ENCODE measurements at places on chromosomes 7 and 10.
A peak's percentile ranks its signal among the peaks of the same experiment; 100 is the strongest.

- no peak for DNase-seq
Observed at GRCh38 chr10:49118430-49119074, 3.2 kb upstream of the VSTM4 start.

GRCh38 chr10:58094985-58095718, 172.5 kb downstream of the IPMK start:
- DNase-seq = no peak

- DNase-seq = no peak
Observed at GRCh38 chr10:122636953-122637352, 62.7 kb downstream of the C10orf120 start.

GRCh38 chr7:155223503-155223902, 74.2 kb upstream of the INSIG1 start:
- DNase-seq = no peak

DNA sequence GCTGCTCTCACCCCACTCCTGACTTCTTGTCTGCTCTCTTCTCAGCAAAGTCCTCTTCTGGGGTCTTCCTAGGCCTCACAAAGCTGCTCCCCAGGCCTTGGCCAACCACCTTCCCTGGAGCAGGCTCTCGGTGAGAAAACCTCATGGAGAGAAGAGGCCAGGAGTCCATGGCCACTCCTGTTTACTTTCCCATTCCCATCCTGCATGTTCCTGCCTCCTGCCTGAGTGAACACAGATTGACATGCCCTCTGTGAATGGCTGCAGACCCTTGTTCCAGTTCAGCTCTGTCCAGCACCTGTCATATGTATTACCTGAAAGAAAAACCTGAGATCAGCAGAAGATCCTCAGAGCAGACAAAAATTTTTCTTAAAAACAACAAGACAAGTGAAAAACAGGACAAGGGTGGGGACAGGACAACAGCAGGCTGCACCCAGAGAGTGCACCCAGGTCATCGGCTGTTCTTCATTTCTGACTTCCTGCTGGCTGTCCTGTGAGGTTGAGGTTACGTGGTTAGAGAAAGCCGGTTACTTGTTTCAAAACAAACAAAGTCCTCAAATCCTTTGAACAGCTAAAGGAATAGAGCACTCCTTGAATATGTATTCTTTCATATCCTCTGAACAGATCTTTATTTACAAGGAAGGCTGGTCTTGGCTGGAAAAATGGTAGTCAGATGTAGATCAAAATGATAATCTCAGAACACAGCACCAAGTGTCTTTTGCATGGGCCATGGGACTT, 34.0 kb upstream of the DLD start:
- no peak for DNase-seq

DNA sequence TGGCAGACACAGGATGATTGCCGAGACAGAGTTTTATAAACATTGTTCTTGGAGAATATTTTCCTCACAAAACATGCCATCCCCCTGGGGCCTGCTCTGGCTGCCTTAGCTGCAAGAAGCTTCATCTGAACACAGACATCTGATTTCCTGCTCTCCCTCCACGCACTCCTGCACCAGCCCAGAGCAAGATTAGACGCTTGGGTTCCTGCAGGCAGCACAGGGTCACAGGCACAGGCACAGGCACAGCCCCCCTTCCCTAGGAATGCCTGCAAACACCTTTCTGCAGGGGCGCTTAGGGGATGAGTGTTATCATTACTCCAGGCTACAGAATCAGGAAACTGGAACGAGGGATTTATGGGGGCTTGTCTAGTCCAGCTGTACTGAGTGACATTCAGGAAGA, 450.3 kb downstream of the GRID1 start:
- DNase-seq = no peak

- no peak for DNase-seq
Observed at GRCh38 chr7:78226059-78226719, 427.6 kb downstream of the PHTF2 start.

DNA sequence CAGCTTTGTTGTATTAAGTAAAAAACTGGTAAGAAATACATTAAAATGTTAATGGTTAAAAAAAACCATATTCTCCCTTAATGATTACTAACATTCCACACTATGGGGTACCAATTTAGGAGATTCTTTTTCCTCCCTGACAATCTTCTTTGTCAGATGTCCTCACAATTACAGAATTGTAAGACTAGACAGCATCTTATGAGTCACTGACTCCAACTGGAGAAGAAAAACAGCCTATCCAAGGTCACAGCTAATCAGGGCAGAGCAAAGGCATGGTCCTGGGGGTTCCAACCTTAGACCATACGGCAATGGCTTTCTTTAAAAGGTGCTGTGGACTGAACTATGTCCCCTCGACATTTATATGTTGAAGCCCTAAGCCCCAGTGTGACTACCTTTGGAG, 127.6 kb downstream of the DLG5 start:
- no peak for DNase-seq

DNA sequence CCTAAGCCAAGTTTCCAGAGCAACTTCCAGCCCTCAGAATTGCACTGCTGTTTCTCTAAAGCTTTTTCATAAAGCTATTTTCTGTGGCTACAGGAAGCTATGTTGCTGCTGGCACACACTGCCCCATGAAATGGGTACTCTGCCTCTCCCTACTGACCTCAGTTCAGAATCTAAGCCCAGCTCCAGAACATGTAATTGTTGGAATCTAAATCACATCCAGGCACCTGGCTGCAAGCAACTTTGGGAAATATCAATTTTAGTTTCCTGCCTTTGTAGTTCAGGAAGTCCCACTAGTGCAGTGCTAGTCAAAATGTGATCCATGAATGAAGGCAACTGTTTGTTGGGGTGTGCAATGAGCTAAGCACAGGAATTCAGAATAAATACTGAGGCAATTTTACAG, 226.2 kb downstream of the THSD7A start:
- no peak for DNase-seq

DNA sequence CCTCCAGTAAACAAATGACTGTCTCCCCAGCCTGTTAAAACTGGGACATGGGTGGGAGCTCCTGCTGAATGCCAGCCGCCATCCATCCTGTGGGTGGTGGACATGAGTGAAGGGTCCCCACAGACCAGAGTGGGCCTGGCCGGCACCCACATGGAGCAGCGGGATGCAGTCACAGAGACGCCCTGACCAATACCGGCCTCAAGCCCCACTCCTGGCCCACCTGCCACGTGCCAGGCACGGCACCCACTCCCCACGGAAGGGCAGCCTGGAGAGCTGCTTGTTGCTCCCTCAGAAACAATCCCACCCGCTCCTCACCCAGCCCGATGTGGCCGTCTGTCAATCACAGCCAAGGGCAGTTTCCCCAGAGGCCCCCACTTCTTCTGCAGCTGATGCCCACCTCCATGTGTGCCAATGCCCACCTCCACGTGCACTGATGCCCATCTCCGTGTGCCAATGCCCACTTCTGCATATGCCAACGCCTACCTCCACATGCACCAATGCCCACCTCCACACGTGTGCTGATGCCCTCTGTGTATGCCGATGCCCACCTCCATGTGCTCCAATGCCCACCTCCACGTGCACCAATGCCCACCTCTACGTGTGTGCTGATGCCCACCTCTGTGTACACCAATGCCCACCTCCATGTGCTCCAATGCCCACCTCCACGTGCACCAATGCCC, 42.8 kb upstream of the DNAAF5 start:
- no peak for DNase-seq

- no peak for DNase-seq
Observed at GRCh38 chr7:78542541-78542940, 744.0 kb downstream of the PHTF2 start.

DNA sequence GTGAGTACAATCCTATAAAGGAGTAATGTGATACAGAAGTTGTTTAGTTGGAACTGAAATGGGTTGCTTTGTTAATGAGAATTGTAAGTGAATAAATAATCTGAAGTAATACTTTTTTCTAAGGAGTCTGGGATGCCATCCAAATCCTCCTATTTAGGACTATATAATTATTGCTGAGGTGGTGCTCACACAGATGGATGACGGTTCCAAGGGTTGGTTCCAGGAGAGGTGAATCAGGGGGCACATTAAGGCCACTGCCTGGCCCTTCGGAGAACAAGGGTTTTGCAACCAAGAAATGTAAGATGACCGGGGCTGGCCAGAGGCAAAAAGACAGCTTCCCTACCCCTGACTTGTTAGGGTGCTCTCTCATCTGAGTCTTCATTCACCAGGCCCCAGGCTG, 352.7 kb downstream of the PHTF2 start:
- peak; percentile 96 for DNase-seq

GRCh38 chr10:81733542-81733941, 141.5 kb upstream of the NRG3 start:
- no peak for DNase-seq

GRCh38 chr7:43450894-43451293, 132.0 kb upstream of the STK17A start:
- no peak for DNase-seq

GRCh38 chr7:156612930-156613329, 27.6 kb upstream of the RNF32 start:
- DNase-seq = no peak

DNA sequence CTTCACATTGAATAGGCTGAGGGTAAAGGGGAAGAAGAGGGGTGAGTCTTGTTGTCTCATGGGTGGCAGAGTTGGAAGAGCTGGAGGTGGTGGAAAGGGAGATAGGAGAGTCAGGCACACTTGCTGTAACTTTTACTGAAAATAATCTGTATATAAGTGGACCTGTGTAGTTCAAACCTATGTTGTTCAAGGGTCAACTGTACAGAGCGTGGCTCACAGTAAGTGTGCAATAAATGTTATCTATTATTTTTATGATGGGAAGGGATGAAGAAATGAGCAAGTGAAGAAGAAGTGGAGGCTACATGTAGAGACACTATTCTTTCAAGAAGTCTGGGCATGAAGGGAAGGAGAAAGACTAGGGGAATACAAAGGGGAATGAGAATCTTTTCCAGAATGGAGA, 71.5 kb upstream of the FAM133B start:
- DNase-seq = no peak

DNA sequence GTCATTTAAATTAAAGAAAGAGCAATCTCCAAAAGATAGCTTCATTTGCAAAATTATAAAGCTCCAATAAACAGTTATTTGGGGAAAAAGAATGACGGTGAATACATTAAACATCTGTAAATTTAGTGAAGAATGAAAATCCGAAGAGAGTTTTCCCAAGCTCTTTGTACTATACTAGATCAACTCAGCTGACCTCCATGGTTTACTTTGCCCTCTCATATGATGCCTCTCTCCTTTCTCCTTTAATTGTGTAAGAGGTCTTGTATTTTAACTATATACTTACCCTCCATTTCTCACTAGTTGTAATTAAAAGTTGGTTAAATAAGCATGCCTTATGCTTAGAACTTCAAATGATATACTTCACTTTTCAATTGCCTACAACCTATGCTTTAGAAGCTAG, 125.8 kb downstream of the CACNA2D1 start:
- no peak for DNase-seq

GRCh38 chr10:119282446-119282845, 75.1 kb downstream of the GRK5 start:
- DNase-seq = no peak

DNA sequence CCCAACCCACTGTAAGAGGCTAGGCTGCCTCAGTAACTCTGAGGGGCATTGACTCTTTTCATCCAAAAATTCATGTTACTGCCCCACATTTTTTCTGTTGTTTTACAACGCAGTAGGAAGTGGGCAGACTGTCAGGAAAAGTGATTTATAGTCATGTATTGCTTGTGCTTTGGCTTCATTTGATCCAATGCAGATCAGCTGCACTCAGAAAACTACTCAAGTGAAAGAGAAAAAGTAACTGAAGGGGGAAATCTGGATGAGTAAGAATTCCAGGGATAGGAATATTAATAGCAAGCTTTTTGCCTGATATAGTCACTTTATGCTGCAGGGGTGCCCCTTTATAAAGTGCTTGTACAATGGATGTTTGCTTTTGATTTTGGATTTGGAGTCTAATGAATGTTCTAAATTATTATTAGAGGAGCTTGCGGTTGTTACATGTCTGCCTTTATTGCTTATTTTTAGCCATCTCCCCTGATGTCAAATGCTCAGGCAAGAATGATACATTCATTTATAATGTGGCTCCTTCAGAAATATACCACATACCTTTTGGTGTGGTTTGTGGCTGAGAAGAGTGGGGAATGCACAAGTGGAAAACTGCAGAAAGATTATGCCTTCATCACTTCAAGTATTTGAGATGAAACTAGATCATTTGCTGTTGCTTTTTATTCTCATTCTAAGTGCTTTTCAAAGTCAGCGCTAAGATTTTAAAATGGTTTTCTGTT, 86.1 kb downstream of the EGFR start:
- no peak for DNase-seq

DNA sequence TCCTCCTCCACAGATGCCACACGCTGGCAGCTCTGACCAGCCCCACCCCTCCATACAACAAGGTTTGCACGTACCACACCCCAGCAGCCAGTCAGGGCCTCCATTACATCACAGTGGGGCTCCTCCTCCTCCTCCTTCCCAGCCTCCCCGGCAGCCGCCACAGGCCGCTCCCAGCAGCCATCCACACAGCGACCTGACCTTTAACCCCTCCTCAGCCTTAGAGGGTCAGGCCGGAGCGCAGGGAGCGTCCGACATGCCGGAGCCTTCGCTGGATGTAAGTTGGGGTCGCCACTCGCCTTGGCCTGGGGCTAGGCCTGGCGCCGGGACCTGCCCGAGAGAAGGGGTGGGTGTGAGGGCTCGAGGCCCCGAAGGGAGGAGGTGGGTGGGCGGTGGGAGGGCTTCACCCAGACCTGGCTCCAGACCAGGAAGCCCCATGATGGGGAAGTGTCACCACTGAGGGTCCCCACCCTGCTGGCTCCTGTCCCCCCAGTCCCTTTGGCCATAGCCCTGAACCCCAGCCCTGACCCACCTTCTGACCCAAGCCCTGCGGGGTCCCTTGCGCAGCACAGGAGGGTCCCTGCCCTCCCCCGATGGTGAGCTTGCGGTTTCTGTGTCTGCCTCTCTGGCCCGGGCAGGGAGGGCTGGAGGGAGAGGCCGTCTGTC, 36.2 kb upstream of the PPIF start:
- no peak for DNase-seq

GRCh38 chr10:131346456-131346855, 34.9 kb upstream of the TCERG1L start:
- no peak for DNase-seq

DNA sequence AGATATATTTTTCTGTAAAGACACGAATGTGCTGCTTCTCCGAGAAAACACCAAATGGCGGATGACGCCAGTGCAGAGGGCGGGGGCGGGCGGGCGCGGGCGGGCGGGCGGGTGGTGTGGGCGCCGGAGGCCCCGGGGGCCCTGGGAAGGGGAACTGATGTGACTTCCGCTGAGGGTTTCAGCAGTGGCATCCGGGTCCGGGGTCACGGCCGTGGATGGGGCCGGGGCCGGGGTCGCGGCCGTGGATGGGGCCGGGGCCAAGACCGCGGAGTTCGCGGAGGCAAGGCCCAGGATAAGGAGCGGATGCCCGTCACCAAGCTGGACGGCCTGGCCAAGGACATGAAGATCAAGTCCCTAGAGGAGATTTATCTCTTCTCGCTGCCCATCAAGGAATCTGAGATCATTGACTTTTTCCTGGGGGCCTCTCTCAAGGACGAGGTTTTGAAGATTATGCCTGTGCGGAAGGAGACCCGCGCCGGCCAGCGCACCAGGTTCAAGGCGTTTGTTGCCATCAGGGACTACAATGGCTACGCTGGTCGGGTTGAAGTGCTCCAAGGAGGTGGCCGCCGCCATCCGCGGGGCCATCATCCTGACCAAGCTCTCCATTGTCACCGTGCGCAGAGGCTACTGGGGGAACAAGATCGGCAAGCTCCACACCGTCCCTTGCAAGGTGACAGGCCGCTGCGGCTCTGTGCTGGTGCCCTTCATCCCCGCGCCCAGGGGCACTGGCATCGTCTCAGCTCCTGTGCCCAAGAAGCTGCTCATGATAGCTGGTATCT, 20.3 kb upstream of the IGF2BP3 start:
- DNase-seq = no peak

GRCh38 chr7:47720907-47721244, 139.0 kb upstream of the TNS3 start:
- no peak for DNase-seq

GRCh38 chr10:35384265-35384868, 48.1 kb downstream of the CCNY start:
- DNase-seq = no peak

Measured in GM04504 (cell line).